NCI-H1105 treated with DMSO at 0.1 percent for 48 hours (cell line): ENCODE measurements at places on chromosomes 1 and 21.

DNA sequence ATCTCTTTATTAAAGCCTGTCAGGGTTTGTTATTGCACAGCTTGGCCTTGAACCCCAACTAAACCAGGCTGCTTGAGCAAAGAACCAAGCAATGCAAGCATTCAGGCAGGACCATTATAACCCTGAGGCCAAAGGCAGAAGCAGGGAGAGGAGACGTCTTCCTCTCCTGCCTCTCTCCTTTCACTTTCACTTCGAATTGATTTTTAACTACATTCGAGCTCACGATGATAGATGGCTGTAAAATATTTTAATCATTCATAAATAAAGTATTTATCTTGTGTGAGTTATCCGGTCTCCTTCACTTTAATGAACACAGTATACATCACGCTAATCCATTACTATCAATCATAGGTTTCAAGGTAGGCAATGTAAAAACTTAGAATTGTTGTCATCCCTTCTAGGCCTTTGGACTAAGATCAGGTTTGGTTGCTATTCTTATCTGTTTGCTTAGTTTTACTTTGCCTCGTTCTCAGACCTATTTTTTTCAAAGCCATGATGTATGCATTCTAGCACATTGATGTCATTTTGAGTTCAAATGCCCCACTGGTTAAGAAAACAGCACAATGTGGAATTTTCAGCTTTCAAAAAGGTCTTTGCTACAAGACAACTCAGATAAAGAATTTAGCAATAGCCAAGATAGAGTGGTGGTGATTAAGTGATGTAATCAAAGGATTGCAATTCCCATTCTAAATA lies 480.2 kb upstream of the RUNX1 start:
- no peak for DNase-seq

- DNase-seq = no peak
Measured at GRCh38 chr1:214296860-214297745, 16.1 kb downstream of the SMYD2 start.

GRCh38 chr1:209404577-209404976 lies 178.9 kb upstream of the CAMK1G start:
- DNase-seq = no peak

GRCh38 chr1:206075786-206076755 lies 23.1 kb downstream of the RHEX start:
- no peak for DNase-seq

- no peak for DNase-seq
Measured at GRCh38 chr1:3981746-3982505, 81.9 kb upstream of the C1orf174 start.

- DNase-seq = no peak
Measured at GRCh38 chr1:82788660-82789059, 987.9 kb downstream of the ADGRL2 start.

DNA sequence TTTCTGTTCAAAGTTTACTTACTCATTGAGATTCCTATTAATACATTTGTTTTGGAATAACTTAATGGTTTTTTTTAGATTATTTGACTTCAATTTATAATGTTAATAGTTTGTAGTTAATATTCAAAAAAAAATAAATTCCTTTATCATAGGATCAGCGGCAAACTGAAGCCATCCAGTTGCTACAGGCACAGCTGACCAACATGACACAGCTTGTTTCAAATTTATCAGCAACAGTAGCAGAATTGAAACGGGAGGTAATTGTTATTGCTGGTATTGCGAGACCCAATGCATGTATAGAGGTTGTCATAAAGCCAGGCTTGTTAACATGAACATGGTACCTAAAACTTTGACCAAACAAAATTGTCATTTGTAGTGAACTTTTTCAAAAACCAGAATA lies 59.0 kb upstream of the FASLG start:
- no peak for DNase-seq

- peak; percentile 3 for DNase-seq
Measured at GRCh38 chr1:160256396-160257046, 5.8 kb downstream of the DCAF8 start.

GRCh38 chr1:209659909-209660308 lies 7.7 kb upstream of the LAMB3 start:
- DNase-seq = no peak

GRCh38 chr1:41240781-41241353 lies 1.2 kb downstream of the SCMH1 start:
- no peak for DNase-seq

GRCh38 chr1:235941876-235942624 lies 75.3 kb upstream of the LYST start:
- DNase-seq = no peak

DNA sequence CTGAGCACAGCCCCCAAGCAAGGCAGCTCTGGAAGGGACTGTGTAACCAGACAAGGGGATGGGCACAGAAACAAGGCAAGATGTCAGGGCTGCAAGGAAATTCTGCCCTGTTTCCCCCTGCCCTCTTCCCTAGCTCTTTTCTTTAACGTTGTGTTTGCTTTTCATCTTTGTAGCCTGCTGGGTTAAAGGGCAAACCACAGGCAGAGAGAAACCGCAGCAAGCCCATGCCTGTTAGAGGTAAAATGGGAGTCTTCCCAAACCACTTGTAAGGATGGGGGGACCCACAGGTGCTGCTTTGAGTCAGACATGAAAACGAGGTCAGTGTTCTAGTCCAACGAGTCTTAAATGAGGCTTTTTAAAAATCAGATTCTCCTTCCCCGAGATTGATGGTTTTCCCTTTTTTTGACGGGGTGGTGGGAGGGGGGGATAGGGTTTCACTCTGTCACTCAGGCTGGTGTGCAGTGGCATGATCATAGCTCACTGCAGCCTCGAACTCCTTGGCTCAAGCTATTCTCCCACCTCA lies 13.3 kb downstream of the TGFBR3 start:
- peak; percentile 36 for DNase-seq

DNA sequence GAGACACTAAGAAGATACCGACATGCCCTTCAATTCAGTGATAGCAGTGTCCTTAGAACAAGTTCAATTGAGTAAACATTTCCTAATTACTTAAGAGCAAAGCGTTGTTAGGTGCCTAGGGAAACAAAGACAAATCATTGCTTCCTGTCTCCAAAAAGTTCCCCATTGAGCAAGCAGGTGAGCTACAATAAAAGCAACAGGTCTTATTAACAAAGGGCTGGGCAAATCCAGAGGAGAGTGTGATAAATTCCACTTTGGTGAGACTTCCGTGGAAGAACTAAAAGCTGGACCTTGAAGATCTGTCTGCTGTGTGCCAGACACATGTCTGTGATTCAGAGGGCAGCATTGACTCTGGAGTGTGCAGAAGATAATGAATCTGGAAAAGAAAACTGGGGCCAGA lies 1.9 kb upstream of the TUT4 start:
- DNase-seq = peak; percentile 8

GRCh38 chr1:208535511-208535910 lies 291.3 kb upstream of the PLXNA2 start:
- DNase-seq = no peak
